ENCODE measurements at places on chromosomes 12 and 14.

DNA sequence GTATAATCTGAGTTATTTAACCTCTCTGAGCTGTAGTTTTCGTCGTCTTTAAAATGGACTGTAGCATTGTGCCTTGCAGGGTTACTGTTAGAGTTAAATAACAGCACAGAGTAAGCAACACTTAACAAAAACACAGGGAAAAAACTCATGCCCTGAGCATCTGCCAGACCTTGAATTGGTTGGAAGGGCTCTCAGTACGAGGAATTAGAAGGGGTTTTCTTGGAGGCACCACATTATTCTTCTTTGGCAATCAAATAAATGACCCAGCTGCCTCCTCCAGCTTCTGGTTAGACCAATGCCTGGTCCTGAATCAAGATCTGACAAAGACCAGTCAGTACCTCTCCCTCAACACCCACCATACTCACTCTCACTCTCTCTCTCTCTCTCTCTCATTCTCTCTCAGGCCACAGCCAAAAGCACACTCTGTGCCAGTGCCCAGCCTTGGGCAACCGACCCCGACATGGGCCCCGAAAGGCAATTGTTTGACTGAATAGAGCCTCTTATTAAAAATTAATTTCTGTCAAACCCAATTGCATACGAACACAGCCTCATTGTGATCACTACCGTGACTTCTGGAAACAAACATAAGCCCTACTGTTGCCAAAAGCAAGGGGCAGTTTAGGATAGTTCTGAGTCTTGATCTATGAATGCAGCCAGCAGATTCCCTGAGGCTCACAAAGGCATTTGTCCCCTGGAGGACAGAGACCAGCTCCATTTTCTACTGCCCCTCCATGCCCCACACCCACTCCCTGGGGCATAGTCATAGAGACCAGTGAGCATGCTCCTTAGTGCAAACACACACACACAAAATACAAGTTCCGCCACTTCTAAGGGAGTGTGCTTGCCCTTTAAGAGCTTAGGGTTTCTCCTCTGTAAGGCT is 23.9 kb downstream of the DUSP6 start:
- no peak for DNase-seq

GRCh38 chr14:34208532-34208931 is 253.5 kb downstream of the SPTSSA start:
- DNase-seq = no peak

DNA sequence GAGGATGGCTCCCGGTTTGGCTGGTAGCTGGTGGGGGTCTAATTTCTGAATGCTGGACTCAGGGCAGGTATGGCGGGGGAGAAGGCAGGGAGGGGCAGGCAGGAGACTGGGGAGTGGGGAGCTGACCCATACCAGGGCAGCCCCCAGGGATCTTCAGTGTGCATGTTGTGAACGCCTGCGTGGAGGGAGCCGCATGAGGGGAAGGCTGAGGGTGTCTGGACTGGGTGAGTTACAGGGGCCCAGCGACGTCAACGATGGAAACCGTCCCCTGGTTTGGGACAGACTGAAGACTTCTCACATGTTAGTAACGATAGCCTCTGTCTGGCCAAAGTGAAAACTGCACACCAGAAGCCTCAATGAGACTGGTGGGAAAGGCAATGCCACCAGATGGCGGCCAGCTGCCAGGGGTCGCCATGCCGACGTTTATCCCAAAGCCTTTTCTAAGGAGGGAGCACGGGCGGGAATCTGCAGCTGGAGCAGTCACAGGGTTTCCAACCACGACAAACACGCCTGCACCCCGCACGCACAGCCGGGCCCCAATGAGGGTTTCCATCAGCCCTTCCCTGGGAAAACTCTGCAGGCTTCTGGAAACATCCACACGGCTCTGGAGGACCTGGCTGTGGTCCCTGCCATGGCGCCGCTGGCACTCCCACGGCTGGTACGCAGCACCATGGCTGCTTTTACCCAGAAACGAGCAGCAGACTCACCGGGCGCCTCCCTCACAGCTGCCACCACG is 14.0 kb downstream of the PGAM5 start:
- no peak for DNase-seq

GRCh38 chr12:31985832-31986231 is 26.6 kb downstream of the RESF1 start:
- no peak for DNase-seq

- DNase-seq = no peak
Observed at GRCh38 chr14:59187802-59188460, 536 bp upstream of the DAAM1 start.

GRCh38 chr14:23408307-23408630 is 196 bp upstream of the MYH6 start:
- DNase-seq = no peak

- no peak for DNase-seq
Observed at GRCh38 chr14:91229743-91230200, 14.7 kb downstream of the GPR68 start.

GRCh38 chr12:123264642-123265041 is 7.0 kb downstream of the CDK2AP1 start:
- no peak for DNase-seq

DNA sequence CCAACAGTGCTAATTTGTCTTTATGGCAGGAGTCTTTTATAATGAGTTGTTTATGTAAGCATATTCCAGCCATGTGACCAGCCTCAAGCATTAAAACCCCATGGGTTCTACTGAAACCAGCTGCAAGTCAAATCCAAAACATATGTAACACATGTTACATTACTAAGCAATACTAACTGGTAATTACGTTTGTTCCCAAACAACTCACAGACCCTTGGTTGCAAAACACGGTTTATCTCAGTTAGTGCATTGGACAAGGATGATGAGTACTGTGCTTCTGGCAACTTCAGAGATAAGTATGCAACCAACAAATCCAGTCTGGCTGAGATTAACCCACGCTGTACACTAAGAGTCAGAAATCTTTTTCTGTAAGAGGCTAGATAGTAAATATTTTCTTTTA is 110.1 kb upstream of the FAR2 start:
- DNase-seq = no peak

GRCh38 chr12:81759190-81760051 is at the start of gene PPFIA2:
Gene PPFIA2 (minus strand): TSS chr12:81759350.
- DNase-seq = no peak

- DNase-seq = no peak
Observed at GRCh38 chr12:52063981-52064649, 5.7 kb upstream of the ATG101 start.

- no peak for DNase-seq
Observed at GRCh38 chr12:81465876-81466275, 293.3 kb downstream of the PPFIA2 start.

DNA sequence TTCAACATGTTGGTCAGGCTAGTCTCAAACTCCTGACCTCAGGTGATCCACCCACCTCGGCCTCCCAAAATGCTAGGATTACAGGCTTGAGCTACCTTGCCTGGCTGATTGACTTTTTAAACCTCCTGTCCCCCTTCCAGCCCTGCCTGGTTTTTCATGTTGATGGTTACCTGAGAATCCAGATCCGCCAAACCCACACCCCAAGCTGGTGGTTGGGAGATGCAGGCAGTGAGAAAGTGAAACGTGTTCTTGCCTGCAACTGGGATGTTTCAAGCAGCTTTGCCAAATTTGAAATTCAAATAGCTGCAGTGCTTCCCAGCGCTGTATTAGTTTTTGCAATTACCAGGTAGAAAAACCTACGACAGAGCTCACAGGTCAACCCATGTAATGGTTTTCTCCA is 238.3 kb upstream of the PWP1 start:
- DNase-seq = no peak
